CD8-positive, alpha-beta memory T cell (primary cell): ENCODE measurements at places on chromosomes 12 and 14. TPM values are rescaled to one million over a fixed set of nuclear protein-coding genes. Genes with fewer than 3 reads are reported as not detected.

PPP1R36 gene
- polyA plus RNA-seq, result 0.25 TPM

TMEM117 gene
- 6.2 TPM for polyA plus RNA-seq

CCDC177 gene
- polyA plus RNA-seq, result not detected

SMCO2 gene
- not detected for polyA plus RNA-seq

CSRP2 gene
- 0.24 TPM for polyA plus RNA-seq

PLEKHH1 gene
- not detected for polyA plus RNA-seq

PLD4 gene
- polyA plus RNA-seq, result not detected

GRCh38 chr14:59358784-59359183 is 106.4 kb downstream of the GPR135 start:
- no peak for DNase-seq
- no peak overlapping the region for H3K4me3 ChIP-seq
- no peak overlapping the region for H3K27ac ChIP-seq
- H3K36me3 ChIP-seq, result no peaks in the 10 kb centered on the region

DNA sequence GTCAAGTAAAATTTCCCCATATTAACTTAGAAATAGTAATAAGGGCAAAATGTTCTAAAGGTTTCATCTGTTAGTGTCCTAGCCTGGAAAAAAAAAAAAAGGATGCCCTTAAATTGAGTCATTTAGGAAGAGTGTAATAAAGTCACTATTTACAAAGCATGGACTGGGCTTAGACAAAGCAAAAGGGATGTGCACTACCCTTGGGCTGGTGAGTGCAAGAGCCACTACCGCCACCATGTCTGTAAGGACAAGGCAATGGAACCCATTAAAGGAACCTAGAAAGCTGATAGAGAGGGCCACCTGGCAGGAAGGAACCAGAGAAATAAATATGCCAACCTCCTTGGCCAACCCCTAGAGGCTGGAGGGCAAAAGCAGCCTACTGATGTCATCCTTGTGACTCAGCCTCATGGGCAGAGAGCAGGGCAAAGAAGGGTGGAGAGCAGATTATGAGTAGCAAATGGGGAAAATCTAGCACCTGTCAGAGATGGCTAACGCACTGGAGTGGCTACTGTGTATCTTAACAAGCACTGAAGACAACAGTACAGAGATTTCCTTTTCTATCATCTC is 59.5 kb upstream of the FUT8 start:
- no peak overlapping the region for H3K4me3 ChIP-seq
- H3K36me3 ChIP-seq, result no peaks in the 10 kb centered on the region
- DNase-seq, result no peak
- H3K27me3 ChIP-seq, result no peaks in the 10 kb centered on the region
- no peak overlapping the region for H3K27ac ChIP-seq

- no peaks in the 10 kb centered on the region for H3K4me1 ChIP-seq
- no peaks in the 10 kb centered on the region for H3K27me3 ChIP-seq
- no peak overlapping the region for H3K27ac ChIP-seq
- no peak overlapping the region for H3K4me3 ChIP-seq
- DNase-seq, result no peak
Observed at GRCh38 chr14:85319101-85319500, 210.8 kb upstream of the FLRT2 start.

DNA sequence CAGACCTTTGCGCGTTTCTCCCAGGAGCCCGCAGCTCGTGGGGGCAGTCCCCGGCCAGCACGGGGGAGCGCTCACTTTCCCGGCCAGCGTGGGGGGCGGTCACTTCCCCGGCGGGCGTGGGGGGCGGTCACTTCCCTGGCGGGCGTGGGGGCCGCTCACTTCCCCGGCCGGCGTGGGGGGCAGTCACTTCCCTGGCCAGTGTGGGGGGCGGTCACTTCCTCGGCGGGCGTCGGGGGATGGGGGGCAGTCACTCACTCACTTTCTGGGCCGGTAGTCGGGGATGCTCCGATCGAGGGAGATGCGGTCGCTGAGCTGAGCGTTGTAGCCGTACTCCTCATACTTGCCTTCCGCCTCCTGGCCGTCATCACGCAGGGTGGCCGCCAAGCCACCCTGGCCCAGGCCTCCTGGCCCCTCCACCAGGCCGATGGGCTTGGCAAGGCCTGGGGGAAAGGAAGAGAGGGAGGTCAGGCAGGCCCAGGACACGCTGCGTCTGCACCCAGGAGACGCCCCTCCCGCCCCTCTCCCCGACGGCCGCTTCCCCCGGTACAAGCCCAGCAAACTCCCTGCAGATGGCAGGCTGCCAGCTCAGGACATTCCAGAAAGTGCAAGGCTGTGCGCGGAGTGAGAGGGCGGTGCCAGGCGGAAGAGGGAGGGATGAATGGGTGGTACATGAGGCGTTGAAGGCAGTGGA is 43.3 kb downstream of the GALNT9 start:
- H3K27me3 ChIP-seq, result peaks cover 12% of the 10 kb centered on the region
- no peak overlapping the region for H3K27ac ChIP-seq
- H3K4me3 ChIP-seq, result no peak overlapping the region
- no peak for DNase-seq
- H3K4me1 ChIP-seq, result peaks cover 10% of the 10 kb centered on the region
- H3K36me3 ChIP-seq, result no peaks in the 10 kb centered on the region

- H3K4me3 ChIP-seq, result no peak overlapping the region
- H3K4me1 ChIP-seq, result no peaks in the 10 kb centered on the region
- H3K27me3 ChIP-seq, result no peaks in the 10 kb centered on the region
Observed at GRCh38 chr14:84468153-84468552, 1061.8 kb upstream of the FLRT2 start.

GRCh38 chr14:91647856-91648255 is 84.0 kb downstream of the CATSPERB start:
- no peaks in the 10 kb centered on the region for H3K36me3 ChIP-seq
- H3K4me3 ChIP-seq, result no peak overlapping the region

- H3K27ac ChIP-seq, result no peak overlapping the region
- no peaks in the 10 kb centered on the region for H3K4me1 ChIP-seq
- no peaks in the 10 kb centered on the region for H3K36me3 ChIP-seq
- H3K4me3 ChIP-seq, result no peak overlapping the region
Observed at GRCh38 chr14:55706893-55707292, 126.9 kb downstream of the KTN1 start.

DNA sequence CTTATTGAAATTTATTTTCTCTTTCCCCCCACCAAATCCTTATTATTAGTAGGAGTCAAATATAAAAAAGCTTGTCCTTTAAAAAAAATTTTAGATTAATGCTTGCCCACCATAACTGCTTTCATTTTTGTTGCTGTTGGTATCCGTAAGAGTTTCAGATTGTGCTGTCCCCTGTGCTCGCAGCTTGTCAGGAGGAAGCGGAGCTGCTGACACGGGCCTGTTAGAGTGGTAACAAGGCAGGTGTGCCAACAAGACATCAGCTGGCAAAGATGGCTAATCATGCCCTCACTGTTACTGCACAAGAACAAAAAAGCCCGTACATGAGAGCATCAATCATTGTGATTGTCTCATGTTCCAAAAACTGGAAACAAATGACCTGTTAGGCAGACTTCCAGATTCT is 148.4 kb downstream of the ALG10B start:
- no peak overlapping the region for H3K27ac ChIP-seq
- no peaks in the 10 kb centered on the region for H3K36me3 ChIP-seq
- H3K27me3 ChIP-seq, result no peaks in the 10 kb centered on the region
- DNase-seq, result no peak

- no peaks in the 10 kb centered on the region for H3K27me3 ChIP-seq
- no peak overlapping the region for H3K27ac ChIP-seq
- no peaks in the 10 kb centered on the region for H3K36me3 ChIP-seq
Observed at GRCh38 chr14:79663453-79663852, 547.9 kb downstream of the DIO2 start.

DNA sequence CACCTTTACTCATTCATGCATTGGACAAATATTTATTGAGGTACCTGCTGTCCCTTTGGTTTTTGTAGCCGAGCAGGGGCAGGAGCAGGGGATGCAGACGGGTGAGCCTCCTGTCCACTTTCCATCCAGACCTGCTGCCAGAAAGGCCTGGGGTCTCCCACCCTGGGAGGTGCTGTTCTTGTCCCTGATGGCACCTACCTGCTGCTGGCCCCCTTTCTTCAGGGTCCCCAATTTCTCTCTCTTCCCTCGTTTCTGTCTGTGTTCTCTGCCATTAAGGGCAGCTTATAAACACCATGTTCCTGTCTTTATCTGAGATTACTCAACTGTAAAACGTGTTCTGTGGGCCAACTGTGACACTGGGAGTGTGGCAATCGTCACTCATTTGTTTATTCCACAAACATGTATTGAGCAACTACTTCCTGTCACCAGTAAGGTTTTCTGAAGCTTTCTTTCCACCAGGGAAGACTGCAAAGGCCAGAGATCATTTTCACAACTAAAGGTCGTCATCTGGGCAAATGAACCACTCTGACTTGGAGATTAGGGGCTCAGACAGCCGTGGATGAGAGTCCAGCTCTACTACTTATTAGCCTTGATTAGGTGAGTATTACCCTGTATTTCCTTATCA is at the start of gene HAL:
Gene HAL, minus strand, starts transcription at position 311 of the 625 bp plus-strand sequence. CDS start 434 bp downstream, outside the sequence.
- H3K4me1 ChIP-seq, result no peaks in the 10 kb centered on the region
- DNase-seq, result no peak
- H3K36me3 ChIP-seq, result no peaks in the 10 kb centered on the region
- H3K4me3 ChIP-seq, result no peak within 1 kb of the TSS

GRCh38 chr12:27140478-27140969 is 58.1 kb upstream of the C12orf71 start:
- H3K4me1 ChIP-seq, result no peaks in the 10 kb centered on the region
- no peak overlapping the region for H3K27ac ChIP-seq
- no peak for DNase-seq
